G401 (cell line): ENCODE measurements at places on chromosomes 1 and 21. TPM values are rescaled to one million over a fixed set of nuclear protein-coding genes. Genes with fewer than 3 reads are reported as not detected.

DNA sequence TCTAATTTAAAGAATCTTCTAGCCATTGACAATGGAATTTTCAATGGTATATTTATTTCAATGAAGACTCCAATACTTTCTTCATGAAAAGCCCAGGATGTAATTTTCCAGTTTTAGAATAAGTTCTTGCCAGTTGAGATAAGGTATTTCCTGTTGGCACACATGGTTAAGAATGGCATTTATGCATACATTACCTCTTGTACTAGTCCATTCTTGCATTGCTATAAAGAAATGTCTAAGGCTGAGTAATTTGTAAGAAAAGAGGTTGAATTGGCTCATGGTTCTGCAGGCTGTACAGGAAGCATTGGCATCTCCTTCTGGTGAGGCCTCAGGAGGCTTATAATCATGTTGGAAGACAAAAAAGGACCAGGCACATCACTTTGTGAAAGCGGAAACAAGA lies 1179.6 kb downstream of the AMY1C start:
- no peak for DNase-seq

ERVH48-1 gene
- 0.06 and 0.20 TPM in 2 replicates for total RNA-seq

SSBP3 gene
- total RNA-seq: 64.0 and 71.2 TPM in 2 replicates

GRCh38 chr1:185393815-185394214 lies 76.8 kb upstream of the IVNS1ABP start:
- DNase-seq: no peak

DNA sequence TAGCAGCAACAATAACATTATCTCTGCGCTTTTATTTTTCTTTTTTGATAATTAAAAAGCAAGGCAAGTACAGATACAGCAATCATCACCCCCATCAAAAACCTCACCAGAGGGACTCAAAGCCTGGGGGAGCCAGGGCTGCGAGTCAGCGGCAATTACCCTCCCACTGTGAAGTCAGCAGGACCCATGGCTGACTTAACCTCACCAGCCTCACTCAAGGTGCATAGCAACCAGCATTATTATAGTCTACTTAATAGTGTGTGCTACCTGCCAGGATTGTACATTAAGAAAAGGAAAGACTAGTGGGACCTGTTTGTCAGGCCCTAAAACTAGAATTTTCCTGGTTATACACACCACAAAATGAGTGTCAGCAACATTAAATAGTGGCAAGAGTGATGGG lies 28.9 kb upstream of the SERBP1 start:
- no peak for DNase-seq

DNA sequence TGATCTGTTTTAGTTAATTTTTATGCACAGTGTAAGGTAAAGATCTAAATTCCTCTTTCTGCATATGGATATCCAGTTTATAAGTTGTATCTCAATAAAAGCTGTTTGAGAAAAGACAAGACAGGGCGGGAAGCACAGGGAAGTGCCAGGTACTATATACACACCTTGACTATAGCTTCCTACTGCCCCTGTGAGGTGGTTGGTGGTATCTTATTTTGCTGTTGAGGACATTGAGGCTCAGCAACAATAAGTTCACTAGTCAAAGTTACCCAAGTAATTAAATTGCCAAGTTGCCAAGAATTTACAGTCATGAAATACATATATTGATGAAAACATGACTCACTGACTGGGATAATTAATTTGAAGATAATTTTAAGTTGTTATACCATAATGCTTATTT lies 109.1 kb downstream of the CD247 start:
- no peak for DNase-seq

DNA sequence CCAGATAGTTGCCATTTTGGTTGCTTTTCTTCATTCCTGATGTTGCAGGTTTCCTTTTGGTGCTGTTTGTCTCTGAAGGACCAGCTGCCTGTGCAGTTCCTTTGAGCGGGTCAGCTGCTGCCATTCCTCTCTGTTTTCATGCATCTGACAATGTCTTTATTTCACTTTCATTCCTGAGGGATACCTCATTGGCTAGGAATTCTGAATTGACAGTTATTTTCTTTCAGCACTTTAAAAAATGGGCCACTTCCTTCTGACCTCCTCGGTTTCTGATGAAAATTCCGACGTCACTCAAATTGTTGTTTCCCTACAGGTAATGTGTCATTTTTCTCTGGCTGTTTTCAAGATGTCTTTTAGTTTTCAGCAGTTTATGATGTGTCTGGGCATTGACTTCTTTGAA lies 24.8 kb downstream of the CCSAP start:
- DNase-seq: no peak

DNA sequence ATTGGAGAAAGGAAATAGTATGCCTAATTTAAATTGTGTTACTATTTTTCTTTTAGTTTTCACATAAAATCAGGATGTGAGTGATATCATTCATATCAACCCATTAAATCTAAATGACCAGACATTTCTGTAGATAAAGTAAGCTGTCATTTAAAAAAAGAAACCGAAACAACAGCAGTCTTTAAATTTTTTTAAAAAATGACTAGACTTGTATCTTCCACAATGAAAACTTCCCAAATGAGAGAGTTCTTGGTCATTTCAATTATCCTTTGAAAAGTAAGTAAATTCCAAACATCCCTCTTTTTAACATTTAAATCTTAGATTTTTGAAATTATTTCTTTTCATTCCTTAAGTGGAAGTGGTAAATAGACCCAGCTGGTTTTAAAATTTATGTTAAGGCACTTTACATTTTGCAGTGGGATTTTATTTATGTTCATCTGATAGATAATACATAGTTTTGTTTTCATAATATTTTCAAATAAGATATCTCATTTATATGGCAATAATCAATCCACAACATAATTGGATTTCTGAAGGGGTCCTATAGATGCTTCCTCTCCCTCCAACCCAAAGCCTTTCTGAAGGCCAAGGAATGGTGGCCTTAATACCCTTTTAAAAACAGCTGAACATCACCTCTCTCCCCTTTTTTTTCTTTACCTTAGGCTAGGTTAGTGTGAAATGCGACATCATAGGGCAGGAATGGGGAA lies 3.1 kb downstream of the FOXD3 start:
- no peak for DNase-seq

DNA sequence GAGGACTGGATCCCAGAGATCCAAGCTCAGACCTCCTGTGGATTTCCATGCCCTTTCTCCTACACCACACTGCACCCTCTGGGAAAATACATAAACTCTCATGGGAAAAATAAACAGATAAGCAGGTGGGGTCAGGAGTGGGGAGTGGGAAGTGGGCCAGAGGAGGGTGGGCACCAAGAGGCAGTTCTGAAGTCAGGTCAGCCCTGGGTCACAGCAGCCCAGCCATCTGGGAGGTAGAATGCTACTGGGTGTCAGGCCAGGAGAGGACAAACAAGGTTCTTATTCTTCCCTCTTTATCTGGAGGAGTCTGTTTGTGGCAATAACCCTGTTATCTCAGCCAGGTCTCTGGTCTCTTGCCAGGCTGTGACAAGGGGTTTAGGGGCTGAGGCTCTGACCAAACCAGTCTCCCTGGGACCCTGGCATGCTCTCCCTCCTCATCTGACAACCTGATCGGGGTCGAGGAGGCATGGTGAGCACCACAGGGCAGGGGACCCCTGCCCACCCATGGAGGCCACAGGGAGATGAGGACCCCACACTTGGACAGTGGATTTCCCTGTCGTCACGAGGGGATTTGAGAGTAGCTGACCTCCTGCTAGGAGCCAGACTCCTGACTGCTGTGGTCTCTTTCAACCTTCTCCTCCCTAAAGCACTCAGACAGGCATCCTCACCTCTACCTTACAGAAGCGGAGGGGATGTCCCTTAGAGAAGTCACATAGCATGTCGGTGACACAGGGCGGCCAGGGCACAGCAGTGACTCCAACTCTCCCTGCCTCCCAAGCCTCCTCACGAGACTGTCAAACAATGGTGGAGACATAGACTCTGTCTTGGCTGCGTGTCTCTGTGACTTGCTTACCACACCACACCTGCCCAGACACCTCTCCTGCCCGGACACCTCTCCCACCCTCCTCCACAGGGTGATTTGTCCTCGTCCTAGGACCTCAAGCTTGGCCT lies 51.3 kb upstream of the IFFO2 start:
- no peak for DNase-seq

CFAP141 gene
- total RNA-seq: not detected in 2 replicates

DNA sequence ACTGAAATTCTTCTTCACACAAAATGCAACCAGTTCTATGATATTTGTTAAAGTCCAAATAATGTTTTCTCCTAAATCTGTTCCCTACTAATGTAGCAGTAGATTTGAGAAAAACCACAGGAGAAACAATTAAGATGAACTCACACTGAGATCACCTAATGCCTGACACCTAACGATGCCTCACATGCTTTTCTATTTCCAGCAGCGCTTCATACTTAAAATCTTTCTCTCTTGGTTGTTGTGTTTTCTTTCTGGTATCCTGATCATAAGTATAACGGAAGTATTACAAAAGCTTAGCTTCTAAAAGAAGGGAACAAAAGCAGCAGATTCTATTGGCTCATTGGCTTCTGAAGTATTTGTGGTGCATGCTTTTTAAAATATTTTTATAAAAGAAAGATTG lies 267.2 kb upstream of the SGIP1 start:
- DNase-seq: no peak

CFAP57 gene
- 1.1 and 4.1 TPM in 2 replicates for total RNA-seq

DNA sequence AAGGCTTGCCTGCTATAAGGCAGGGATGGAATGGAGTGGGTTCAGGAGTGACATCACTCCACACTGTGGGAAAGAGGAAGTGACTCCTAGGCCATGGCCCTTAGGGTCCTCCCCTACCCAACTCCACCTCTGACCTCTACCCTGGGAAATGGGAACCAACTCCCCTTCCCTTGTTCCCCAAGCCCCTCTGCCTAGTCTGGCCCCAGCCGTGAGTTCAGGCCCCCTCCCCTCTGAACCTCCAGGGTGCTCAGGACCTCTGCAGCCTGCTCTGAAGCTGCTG lies 3.8 kb upstream of the GUCA2A start:
- DNase-seq: no peak

TNNI3K gene
- total RNA-seq: 0.25 TPM in 1 of 2 replicates, not detected in the other

- DNase-seq: no peak
Measured at GRCh38 chr1:234473118-234473517, 5.9 kb downstream of the TARBP1 start.

USP33 gene
- 52.2 and 67.4 TPM in 2 replicates for total RNA-seq
